ENCODE measurements at places on chromosomes 11 and 22.

GRCh38 chr11:116386118-116386699, 386.6 kb downstream of the BUD13 start:
- no peak for DNase-seq

- no peak for DNase-seq
These were observed 29.4 kb upstream of the SLN start for GRCh38 chr11:107741044-107741823.

DNA sequence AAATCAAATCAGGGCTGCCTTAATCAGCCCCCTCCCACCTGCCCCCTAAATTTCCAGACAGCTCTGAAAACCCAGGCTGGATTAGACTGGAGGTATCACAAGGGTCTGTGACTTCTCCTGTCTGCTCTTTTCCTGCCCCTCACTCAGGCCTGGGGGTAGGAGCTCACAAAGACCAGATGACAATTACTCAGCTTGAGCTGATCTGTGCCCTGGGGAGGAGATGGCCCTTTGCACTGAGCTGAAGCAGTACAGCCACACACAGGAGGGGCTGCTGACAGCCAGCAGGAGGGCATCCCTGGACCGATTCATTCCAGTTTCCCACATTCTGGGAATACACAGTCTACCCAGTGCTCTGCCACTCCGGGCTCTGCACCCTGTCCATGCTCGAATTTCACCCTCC, 4.2 kb downstream of the ABCC8 start:
- DNase-seq = no peak

DNA sequence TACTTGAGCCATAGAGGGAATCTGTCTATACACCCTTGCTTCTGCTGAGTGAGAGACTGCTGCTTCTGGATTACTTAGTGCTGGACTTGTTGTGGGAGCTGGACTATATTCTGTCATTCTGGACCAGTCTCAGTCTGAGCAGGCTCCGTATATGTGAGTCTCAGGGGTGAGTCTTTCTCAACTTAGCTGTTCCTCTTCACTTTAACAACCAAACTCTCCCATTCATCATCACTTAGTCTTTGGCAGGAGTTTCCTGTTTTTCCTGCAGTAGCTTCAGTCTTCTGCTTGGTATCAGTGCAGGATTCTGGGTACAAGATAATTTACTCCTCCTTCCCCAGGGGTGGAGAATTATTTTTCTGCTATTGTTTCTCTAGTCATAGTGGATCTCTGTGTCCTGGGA, 779.5 kb downstream of the METTL15 start:
- DNase-seq = no peak

DNA sequence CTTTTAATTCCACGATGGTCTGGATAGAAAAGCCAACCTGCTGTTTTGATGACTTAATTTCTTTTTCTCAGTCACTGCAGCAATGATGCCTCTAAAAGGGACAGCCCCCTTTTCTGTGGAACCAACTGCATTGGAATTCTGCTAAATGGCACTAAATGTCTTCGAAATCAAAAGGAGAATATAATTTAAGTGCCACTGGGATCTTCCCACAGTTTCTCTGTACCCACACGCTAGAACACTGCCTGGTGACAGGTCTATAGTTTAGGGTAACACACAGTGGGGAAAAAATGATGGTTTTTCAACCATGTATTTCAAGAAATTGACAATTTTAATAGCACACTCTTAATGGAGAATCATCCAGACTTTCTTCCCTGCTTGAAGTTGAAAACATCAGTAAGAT, 182.3 kb downstream of the OPCML start:
- no peak for DNase-seq

- DNase-seq = no peak
These were observed 26.0 kb downstream of the OSBPL5 start for GRCh38 chr11:3139086-3139440.

- DNase-seq = no peak
These were observed 31.4 kb upstream of the TTC12 start for GRCh38 chr11:113282898-113283437.

DNA sequence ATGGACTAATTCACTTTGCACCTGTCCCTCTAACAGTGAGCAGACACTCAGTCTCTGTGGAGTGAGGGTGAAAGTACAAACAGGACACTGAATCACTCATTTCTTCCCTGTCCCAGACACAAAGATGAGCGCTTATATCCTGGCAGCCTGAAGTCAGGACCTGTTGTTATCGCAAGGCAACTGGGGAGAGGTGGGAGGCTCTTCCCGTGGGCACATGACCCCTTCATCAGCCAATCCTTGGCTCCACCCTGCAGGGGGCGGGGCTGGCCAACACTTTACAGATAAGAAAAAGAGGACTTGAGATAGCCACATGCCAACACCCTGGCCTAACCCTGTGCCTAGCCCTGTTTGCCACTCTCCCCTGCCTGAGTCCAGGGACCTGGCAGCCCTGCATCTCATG, 29.5 kb upstream of the TESMIN start:
- no peak for DNase-seq

DNA sequence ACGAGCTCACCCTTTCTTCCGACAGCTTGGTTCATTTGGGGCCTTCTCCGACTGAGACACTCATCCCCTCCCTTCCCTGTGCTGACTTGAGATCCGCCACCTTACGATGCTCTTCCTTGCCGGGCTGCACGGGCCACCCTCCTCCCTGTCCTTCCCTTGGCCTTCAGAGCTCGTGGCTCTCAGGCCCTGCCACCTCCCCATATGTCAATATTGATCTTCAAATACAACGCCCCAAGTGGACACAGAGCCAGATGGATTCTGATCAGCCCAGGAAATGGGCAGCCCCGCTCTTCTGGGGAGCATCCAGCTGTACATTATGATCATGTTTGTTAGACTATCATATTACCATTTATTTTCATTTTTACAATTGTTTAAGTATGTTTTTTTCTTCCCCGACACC, 812.8 kb downstream of the TBC1D22A start:
- no peak for DNase-seq

DNA sequence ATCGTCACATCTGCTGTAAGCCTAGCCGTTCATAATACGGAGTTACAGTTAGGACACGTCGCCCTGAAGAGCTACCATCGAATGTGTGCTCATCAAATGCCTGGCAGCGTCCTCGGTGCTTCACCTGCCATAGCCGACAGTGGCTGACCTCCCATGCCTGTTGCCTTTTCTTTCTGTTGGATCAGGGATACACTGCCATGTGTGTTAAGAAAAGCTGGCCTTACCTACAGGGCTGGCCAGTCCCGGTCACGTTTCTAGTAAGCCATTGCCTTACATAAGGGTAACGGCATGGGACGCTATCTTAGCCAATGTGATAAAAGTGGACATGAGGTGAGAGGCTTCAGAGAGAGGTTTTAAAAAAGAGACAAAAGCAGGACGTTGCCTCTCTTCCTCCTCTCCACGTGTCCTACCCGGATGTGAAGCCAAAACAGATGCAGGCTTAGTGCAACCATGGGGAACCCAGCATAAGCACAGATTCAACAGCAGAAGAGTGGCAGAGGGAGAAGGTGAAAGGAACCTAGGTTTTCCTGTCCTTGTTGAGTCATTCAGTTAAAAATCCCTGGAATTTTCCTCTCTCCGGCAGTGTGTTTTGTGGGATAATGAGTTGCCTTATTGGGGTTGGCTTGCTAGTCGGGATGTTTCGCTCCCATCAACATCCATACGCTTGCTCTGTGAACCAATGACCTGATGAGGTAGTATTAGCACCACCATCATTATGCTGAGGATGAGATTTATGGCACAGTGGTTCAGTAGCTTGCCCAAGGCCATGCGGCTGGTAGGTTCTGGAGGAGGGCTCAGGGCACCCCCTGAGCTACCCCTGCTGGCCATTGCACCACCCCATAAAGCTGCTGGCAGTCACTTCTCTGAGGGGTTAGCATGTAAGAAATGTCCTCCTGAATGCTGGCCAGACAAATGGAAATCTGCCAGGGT, 67.4 kb upstream of the B3GAT1 start:
- DNase-seq = no peak

DNA sequence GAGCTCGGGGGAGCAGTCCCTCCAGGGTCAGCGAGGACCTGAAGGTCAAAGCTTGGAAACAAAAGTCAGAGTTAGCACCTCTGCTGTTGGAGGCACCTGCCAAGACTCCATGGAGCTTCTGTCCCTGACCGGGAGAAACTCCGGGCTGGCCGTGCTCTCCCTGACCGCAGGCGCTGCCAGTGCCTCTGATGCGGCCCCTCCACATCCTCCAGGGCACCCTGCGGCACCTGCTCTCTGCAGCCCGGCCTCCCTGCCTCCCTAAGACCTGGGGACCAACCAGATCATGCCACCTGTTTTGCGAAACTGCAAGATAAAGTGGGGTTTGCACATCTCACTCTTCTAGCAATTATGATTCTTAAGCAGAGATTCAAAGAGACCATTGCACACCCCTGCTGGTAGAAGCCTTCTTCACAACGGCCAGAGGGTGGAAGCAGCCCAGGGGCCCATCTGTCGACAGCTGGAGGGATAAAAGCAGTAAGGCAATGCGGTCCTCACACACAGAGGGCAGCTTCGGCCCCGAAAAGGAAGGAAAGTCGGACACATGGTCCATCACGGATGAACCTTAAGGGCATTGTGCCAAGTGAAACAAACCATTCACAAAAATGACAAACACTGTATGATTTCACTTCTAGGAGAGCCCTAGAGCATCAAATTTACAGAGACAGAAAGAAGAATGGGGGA, 477.1 kb downstream of the BRD1 start:
- DNase-seq = no peak

DNA sequence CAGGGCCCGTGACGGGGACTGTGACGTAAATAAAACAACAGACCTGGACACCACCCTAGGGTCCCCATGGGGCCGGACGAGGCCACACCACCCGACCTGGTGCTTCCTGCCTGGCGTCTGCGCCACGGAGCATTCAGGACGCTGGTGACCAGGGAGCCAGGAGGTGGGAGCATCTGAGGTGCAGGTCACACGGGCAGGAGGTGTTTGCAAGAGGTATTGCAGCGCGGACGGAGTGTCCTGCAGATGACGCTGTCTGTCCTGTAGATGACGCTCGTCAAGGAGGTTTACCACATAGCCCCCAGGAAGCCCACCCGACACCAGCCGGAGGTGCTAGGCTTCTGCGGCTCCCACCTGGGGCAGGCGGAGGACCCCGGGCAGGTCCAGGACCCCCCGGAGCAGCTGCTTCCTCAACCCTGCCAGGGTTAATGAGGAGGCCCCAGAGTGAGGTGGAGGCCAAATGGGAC, 986 bp upstream of the MUC5B start:
- no peak for DNase-seq

DNA sequence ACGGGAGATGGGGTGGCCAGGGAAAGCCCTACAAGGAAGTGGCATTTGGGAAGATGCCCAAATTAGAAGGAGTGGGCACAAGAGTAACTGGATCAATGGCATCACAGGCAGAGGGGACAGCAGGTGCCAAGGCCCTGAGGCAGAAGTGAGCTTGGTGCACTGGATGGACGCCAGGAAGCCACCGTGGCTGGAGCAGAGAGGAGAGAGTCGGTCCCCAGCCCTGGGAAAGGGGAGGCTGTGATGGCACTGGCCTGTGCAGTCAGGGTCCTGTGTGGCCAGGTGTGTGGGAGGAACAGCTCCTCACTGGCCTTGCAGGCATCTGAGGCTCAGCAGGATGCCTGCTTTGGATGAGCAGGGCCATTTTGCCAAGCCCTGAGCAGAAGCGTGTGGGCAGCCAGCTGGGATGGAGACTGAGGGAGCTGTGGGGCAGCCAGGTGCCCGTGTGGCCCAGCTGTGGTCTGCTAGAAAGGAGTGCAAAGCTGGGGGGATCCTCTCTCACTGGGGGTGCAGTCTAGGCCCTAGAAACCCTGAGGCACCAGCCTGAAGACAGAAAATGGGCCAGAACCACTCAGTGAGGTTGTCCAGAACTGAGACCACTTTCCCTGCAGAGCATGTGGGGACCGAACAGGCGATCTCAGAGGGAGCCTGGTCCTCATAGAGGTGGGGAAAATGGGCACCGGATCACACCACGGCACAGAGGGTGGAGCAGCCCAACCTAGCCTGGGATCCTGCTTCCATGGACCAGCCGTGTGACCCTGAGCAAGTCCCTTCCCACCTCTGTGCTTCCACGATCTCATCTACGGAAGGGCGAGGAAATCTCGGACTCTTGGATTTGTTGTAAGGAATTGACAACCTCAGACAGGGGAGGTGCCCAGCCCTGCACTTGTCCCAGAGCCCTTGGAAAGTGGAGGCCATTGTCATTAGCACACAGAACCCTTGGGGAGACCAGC, 78.6 kb upstream of the RTL6 start:
- no peak for DNase-seq

- no peak for DNase-seq
These were observed 25.1 kb downstream of the KCNQ1OT1 start for GRCh38 chr11:2674658-2675131.

Data from bone marrow (tissue), 2 donors.